ENCODE measurements at places on chromosomes 5 and 9.

DNA sequence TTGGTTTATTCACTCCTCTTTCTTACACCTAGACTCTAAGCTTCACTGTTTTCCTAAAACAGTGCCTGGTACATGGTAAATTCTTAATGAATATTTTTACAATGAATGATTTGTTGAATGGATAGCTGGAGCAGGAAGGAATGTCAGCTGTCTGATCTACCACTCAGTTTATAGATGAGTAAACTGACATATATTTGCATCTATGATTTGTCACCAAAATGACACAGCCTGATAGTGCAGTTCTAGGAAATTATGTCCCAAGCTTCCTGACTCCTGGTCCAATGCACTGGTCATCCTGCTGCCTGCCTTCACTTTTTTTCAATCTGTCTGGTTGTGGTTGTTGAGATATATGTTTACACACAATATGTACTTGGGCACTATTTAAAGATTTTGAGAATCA, 651.7 kb upstream of the WWC1 start:
- DNase-seq = peak; percentile 54

GRCh38 chr5:157382996-157383800, 76.8 kb upstream of the NIPAL4 start:
- DNase-seq = no peak

DNA sequence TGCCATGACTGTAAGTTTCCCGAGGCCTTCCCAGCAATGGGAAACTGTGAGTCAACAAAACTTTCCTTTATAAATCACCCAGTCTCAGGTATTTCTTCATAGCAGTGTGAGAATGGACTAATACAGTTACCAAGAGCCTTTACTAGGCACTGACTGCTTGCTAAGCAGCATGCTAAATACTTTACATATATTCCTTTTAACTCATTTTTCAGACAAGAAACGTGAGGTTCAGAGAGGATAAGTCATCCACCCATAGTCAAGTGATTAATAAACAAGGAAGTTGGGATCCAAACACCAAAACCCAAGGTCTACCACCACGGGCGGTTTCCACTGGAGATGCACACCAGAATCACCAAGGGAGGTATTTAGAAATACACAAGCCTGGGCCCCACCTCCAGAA, 50.8 kb downstream of the GABBR2 start:
- peak; percentile 92 for DNase-seq

- no peak for DNase-seq
Measured at GRCh38 chr9:94554078-94554438, 825 bp upstream of the PCAT7 start.

GRCh38 chr9:5509573-5509972, 758 bp upstream of the PDCD1LG2 start:
- DNase-seq = peak; percentile 96

- no peak for DNase-seq
Measured at GRCh38 chr9:138020120-138020794, 142.7 kb downstream of the CACNA1B start.

GRCh38 chr5:149054416-149054815, 8.4 kb downstream of the SH3TC2 start:
- peak; percentile 64 for DNase-seq

DNA sequence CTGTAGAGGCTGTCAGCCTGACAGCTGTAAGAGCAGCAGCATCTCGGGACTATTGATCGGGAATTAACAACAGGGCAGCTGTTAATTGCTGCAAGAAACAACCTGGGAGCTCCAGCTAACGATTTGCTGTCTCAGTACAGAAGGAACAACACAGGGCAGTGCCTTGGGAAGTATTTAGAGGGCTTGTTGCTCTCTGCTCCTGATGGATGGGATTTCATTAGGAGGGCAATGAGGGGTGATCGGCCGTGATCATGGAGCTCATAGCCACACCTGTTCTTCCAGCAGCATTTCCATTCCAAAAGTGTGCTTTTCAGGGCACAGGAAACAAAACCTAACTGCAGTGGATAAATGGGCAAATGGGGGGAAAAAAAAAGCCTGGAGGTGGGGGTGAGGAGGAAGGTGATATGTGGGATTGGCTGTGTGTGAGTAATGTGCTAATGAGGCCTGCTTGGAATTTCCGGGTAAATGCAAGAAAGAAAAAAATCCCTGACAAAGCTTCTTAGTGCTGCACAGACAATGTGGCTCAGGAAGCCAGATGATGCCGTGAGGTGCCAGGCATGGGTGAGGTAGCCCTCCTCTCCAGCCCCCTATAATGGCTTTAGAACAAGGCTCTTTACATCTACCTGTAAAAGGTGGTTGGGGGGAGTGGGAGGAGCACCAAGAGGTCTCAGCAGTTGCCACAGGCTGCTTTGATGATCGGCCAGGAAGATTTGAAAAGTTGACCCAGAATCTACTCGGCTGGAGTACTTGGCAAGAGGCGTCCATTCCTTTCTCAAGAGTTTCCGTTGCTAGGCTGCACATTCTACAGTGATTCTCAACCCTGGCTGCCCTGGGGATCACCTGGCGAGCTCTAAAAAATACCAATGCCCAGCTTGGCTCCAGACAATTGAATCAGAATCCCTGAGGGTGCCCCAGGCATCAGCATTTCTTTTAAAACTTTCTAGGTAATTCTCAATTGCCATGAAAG, 139.5 kb upstream of the KLF9 start:
- peak; percentile 81 for DNase-seq

DNA sequence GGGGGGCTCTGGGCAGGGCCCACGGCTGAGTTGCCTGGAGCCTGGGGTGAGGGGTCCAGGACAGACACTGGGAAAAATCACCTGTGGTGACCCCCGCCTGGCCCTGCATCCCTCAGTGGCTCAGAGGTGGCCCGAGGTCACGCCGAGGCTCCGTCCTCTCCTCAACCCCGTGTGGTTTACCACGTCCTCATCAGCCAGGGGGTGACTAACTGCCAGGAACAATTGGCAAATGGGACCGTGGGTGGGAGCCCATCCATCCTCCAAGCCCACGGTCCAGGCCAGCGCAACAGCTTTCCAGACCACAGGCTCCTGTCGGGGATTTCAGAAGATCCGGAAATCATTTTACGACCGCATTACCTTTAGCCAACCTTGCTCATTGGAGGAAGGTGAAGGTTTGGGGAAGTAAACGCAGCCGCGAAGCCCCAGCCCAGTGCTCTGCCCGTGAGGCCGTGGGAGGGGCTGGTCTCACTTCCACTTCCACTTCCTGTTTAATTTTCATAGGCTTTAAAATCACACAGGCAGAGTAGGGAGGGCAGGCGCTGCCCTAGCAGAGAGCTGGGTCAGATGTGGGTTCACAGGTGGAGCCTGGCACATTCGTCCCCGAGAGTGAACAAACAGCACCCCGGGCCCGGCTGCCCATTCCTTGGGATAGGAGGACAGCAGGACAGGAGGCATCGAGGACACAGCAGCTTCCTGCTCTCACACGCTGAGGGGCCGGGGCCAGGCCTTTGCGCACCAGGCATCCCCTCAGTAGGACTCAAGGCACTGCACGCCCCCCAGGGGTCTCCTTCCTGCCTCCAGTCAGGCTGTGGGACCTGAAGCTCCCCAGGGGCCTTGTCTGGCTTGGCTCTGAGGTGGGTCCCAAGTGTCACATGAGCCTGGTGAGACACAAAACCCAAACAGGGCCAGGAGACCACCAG, 19.8 kb upstream of the SLC9A3 start:
- DNase-seq = no peak

All from AG10803 (cell line).